ENCODE measurements at places on chromosomes 7 and 10. TPM values are rescaled to one million over a fixed set of nuclear protein-coding genes. Genes with fewer than 3 reads are reported as not detected.

CFAP43 gene
- total RNA-seq, result not detected

DNA sequence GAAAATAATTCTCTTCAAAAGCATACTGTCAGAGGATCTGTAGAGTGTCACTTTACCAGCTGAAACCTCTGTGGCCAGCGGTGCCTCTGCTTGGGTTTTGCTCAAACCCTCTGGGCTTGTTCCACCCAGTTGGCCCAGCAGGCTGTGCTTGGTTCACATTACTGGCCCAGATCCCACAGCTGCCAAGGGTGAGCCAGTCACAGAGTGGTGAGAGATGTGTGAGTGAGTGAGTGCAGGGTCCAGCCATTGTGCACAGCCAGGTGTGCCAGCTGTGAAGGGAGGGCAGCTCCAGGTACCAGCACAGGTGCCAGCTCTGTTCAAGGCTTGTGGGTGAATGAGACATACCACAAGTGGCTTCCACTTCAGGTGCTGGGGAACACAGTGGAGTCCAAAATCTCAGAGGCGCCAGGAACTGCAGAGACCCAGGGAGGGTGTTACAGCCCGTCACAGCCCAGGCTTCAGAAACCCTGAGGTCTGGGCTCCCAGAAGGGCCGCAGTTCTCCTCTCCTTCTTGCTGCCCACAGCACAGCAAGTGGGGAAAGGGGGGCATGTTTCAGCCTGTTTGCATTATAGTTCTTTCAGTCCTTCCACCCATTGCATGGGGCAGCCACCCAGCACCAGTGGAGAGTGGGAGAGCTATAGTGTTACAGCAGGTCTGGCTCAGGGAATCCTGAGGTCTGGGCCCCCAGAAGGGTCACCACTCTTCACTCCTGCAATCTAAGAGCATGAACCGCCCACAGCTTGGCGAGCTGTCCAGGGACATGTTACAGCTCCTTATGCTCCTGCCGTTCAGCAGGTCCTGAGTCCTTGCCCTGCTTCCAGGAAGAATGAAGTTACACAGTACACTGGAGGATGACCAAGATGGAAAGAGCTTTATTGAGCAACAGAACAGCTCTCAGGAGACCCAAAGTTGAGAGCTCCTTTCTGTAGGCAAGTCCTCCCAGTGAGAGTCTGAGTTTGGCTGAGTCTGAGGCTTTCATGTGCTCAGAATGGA, 931.7 kb upstream of the SORCS1 start:
- no peak for DNase-seq

DNA sequence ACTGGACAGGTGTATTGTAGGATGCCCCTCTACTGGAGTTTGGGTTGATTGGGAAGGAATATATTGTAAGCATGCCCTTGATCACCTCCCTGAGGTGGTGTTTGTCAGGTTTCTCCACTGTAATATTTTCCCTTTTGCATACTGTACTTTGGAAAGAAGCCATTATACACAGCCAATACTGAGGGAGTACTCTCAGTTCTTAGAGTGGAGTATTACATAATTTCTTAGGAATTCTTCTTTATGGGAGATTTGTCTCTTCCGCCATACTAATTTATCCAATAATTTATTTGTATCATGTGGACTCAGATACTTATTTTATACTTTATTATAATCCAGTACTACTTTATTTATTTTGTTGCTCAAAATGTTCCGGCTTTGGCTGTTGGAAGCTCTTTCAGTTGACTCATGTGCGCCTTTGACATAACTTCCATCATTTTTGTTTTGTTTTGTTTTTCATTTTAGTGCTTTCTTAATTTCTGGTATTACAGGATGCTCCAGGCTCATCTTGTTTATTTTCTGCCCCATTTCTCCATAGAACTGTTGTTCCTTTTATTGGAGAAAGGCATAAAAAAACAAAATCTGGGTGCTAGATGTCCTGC, 29.7 kb downstream of the MKLN1 start:
- DNase-seq, result no peak

- peak; percentile 74 for DNase-seq
Measured at GRCh38 chr10:75469006-75469616, 37.7 kb downstream of the LRMDA start.

CALCR gene
- not detected for total RNA-seq

ASB10 gene
- not detected for total RNA-seq

DNA sequence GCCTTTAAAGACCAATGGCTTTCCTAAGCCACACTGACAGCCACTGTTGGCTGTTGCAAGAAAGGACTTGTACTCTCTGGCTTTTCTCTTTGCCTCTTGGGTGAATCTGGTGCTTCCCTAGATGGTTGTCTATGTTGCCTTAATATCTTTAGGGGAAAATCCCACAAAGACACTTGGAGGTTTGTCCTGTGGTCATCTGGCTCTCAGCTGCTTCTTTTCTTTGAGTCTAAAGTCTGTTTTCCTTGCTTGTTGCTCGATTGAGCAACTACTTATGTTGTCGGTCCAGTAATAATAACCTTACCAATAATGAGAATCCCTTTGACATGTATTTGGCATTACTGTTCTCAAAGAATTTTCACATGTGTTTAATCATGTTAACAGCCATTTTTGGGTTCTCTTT, 537.6 kb downstream of the LRMDA start:
- no peak for DNase-seq

GRCh38 chr10:132945894-132946255, 3.5 kb upstream of the CFAP46 start:
- no peak for DNase-seq

PDK4 gene
- not detected for total RNA-seq
